Nucleus accumbens (tissue), 56 donors: ENCODE measurements at places on chromosomes 3 and 15.

DNA sequence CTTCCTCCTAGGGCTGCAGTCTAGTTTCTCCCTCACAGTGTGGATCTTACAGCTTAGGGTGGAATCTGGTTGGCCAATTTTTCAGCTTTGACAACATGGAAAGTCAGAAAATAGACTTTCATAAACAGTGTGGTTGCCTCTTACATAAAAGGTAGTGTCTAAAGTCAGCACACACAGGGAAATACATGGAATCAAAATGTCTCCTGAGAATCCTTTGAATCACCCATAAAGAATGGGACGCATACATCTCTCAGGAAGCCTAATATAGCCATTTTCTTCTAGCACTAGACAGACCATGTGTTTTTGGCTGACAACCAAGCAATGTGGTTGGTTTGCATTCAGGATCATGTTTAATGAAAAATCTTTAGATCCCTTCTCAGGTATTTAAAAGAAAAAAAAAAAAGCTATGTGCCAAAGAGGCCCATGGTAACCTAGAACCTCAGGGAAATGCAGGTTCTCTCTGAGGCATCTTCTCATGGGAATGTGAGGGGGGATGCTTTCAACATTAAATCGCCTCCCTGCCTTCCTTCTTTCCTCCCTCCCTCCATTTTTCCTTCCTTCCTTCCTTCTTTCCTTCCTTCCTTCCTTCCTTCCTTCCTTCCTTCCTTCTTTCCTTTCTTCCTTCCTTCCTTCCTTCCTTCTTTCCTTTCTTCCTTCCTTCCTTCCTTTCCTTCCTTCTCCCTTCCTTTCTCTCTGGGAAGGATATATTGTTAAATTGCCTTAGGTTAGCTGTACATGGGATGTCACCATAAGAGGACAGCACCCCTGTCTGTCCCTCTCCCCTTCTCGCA, 34.3 kb upstream of the ZBTB38 start:
- no peak for DNase-seq

GRCh38 chr3:23640471-23641146, 165.1 kb upstream of the UBE2E1 start:
- DNase-seq: no peak

DNA sequence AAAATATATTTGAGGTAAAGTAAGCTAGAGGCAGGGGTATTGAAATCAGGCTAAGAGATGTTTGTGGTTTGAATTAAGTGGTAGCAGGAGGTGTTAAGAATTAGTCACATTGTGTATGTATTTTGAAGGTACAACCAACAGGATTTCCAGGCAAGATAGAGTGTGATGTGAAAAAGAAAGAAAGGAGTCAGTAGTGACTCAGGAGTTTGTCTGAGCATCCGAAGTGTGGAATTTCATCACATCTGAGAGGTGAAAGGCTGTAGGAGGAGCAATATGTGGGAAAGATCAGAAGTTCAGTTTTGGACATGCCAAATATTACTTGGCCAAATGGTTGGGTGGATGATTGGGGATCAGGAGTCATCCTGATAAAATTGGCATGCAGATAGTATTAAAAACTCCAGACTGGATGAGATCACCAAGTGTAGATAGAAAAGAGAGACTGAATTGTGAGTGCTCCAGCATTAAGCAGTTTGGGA, 32.1 kb upstream of the EBLN2 start:
- DNase-seq: no peak

DNA sequence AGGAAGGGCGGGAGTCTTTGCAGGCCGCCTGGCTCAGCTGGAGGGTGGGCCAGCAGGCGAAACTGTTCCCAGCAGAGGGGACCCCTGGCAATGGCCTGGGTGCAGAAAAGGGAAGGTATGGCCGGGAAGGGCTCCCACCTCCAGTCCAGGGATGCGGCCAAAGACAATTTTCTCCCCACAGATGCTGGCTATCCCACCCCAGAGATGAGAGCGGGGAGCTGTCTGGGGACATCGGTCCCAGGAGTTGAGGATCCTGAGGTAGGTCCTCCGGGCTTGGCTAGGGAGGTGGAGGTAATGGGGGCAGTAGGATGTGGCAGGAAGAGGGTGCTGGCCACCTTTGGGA, 1.7 kb downstream of the SEMA3G start:
- no peak for DNase-seq

DNA sequence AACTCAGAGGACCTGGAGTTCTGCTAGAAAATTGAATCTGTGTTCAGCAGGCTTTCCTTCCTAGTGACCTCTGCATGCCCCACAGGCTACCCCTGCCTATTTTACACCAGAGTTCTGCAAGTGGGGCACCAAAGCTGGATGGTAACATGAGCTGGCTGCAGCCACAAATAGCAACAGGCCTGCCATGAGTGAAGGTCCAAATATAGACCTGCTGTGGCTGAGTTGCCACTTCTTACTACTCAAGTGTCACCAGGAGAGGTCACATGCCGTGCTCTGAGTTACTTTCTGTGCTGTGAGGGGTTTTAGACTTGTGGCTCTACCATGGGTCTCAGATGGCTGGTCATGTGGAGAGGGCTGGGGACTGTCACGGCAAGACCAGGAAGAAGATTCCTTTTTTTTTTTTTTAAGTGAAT, at the start of gene FSD2:
TSS of gene FSD2 (minus strand) at position 76 of the 413 bp plus-strand sequence. CDS start 18,679 bp downstream, outside the sequence.
- no peak for DNase-seq
